ENCODE measurements at places on chromosomes 7 and 10. TPM values are rescaled to one million over a fixed set of nuclear protein-coding genes. Genes with fewer than 3 reads are reported as not detected.

The NKX2-3 gene
- polyA plus RNA-seq, result 1.2 TPM

The AGMO gene
- polyA plus RNA-seq, result 0.24 TPM

The ZNF853 gene
- 16.6 TPM for polyA plus RNA-seq

GRCh38 chr7:67753891-67754290, 757.3 kb downstream of the TYW1 start:
- DNase-seq, result no peak

DNA sequence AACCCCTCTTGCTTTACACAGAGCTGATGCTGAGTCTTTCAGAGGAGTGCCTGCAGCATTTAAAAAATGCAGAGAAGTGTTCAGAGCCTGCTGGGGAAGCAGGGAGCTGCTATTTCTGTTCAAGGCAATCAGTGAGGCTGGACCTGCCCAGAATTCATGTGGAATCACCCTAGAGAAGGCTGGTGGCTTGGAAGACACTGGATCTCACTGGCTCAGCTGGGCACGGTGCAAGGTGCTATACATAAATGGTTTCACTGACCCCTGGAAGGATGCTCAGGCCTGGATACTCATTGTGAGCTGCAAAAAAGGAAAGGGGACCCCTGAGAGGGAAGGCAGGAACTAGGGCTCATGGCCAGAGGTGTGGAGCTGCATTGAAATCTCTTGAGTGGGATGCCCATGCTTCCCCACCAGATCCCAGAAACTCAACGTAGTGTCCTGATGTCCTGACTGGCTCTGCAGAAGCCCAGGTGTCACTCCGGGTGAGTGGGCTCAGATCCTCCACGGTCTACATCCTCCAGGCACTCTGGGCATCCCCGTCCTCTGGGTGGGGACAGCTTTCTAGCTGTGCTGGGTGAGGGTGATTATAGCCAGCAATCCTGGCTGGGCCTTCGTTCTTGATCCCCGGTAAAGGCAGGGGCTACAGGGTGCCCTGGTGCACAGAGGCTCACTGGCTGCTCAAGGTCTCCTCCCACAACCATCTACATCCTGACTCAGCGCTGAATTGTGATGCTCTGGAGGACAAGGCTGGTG, 77.2 kb upstream of the TNS3 start:
- no peak for DNase-seq

The OPN4 gene
- 1.9 TPM for polyA plus RNA-seq

The ZNF746 gene
- 9.7 TPM for polyA plus RNA-seq

- no peak for DNase-seq
Measured at GRCh38 chr10:132748545-132749370, 37.2 kb downstream of the NKX6-2 start.

The CAV2 gene
- 35.8 TPM for polyA plus RNA-seq

The CNNM1 gene
- polyA plus RNA-seq, result 0.03 TPM

DNA sequence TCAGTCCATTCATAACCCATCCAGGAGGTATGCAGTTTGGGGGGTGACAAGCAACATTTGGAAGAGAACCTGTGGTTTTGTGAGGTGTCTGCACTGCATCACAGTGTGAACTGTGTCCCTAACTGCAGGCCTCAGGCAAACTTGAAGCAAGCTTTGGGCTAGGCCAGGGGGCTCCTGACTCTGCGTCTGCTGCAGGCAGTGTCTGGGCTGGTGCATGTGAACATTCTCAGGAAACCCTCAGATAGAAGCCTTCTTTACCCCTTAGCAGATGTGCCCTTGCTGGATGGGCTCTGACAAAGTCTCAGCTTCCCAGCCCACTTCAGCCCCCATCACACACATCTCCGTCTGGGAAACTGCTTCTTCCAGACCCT, 61.0 kb downstream of the VIPR2 start:
- no peak for DNase-seq

GRCh38 chr10:88541116-88541626, 41.9 kb downstream of the RNLS start:
- DNase-seq, result no peak

GRCh38 chr7:44236333-44236728, 35.6 kb downstream of the YKT6 start:
- DNase-seq, result no peak

- DNase-seq, result peak; percentile 13
Measured at GRCh38 chr7:80018941-80019808, 115.5 kb upstream of the GNAI1 start.

The MYH16 gene
- 0.18 TPM for polyA plus RNA-seq

DNA sequence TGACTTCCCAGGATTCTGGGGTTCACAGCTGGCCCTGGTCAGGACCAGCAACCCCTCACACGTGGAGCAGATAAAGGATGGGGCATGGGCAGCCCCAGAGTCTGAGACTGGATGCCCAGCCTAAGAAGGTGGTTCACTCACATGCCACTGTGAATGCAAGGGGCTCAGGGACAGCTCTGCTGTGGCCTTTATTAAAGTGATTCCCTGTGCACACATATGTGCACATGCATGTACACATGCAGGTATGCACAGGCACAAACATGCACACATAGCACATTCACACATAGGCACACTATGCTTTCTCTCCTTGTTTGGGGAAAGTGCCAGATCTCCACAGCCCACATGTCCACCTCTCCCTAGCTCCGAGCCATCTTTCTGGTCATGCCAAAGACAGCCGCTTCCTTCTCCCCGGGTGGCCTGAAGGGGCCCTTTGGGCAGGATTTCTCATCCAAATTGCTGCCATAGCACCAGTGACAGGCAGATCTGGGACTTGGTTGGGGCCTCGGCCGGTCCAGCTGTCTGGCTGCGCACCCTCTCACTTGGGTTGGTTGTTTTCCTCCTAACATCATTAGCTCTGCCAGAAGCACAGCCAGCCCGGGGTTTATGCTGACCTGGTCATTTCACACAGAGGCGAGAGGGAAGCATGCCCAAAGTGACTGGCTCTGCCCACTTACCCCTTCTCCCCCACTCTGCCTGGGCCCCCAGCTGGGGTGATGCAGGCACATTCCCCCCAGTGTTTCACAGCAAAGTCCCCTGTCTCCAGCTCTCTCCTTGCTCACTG, 1.4 kb downstream of the GCK start:
- no peak for DNase-seq

The PAPOLB gene
- polyA plus RNA-seq, result 0.05 TPM

The COL28A1 gene
- 1.1 TPM for polyA plus RNA-seq

The LRRN3 gene
- polyA plus RNA-seq, result 7.0 TPM

DNA sequence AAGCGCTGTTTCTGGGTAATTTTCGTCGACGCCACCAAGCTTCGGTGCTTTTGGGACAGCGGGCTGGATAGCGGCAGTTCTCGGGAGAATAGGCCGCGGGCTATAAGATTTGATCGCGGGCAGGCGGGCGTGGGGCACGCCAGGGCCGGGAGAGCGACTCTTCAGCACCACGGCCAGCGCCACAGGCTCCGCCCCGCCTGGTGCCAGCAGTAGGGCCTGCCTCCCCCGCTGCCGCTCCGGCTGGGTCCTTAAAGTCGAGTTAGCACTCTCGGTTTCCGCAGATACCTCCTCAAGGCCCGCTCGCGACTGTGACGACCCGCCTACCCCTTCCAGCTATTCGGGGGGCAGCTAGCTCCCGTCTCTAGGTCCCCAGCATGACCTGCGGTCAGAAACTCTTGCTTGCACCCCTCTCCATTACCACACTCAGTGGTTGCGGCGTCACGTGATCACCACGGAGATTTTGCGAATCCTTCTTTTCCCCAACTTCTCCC, 9.4 kb downstream of the NXPH1 start:
- DNase-seq, result no peak

- no peak for DNase-seq
Measured at GRCh38 chr10:124550293-124551034, 88.8 kb downstream of the LHPP start.

DNA sequence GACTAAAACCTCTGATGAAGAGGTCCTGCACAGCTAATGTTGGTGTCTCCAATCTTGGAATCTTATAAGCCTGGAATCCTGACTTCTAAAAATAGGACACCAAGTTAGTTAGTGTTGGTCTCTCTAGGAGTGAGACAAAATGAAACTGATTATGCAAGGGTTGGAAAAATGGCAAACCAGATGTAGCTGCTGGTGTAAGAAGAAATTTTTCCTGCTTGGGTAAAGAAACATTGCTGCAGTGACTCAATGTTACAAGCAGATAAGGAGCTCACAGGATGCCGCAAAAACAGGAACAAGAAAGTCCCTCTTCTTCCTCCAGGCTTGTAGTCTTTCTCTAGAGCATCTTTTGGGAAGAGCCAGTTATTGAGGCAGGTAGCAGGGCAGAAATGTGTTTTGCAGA, 449.0 kb downstream of the ETV1 start:
- DNase-seq, result no peak

DNA sequence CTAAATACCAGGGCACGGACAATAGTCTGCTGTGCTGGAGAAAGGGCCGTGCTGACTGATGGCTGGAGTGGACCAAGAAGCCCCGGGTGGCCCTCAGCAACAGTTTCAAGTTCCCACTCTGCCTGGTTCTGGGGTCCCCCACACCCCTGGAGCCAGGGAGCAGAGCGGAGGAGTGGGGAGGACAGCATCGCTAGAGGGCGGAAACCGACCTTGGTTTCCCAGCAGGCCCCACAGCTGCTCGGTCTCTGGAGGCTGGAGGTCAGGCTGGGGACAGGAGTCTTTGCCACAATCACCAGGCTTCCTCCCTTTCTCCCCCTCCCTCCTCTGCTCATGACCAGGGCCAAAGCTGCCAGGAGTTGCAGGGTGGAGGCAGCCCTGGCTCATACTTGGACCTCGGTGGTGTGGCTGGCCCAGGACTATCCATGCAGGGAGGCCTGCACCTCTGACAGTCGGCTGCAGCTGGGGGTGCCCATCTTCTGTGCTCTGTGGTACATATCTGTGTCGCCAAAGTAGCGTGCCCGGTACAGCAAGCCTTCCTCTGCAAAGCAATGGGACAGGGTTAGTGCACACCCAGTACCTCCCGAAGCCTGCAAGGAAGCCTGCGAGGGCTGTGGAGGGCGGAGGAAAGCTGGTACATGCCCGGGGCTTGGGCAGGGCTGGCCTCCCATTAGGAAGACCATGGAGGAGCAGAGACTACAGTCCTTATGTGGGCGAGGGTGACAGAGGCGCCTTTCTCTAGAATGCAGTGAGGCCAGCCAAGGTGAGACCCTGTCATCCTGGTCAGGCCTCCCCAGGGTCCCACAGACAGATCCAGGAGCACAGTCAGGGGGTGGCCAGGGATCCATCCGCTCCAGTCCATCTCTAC, 19.1 kb downstream of the DNAJB12 start:
- no peak for DNase-seq

DNA sequence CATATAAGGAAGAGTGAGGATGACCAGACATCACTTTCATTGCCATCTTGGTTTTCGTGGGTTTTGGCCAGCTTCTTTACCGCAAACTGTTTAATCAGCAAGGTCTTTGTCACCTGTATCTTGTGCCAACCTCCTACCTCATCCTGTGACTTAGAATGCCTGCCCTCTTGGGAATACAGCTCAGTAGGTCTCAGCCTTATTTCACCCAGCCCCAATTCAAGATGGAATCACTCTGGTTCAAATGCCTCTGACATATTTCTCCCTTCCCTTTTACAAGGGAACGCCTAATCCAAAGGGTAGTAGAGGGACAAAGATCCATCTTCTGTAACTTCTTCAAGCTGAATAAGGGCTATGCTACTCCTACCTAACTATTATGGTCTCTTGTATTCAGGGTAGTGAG, 4.7 kb upstream of the ERCC6 start:
- no peak for DNase-seq

DNA sequence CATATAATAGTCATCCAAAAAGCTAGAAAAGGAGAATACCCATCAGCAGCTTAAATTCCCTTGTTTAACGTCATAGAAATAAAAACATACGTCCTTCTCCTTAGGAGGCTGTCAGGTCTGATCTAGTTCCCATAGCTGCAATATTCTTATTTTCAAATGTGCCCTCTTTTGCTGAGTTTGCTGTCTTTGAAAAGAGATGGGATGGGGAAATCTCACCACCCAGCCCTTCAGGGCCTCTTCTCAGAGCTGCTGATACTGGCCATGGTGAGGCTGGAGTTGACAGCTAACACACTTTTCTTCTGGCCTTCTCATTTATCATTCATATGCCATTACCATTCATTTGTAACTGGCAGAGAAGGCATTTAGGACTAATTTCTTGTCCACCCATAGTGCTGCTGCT, 5.1 kb upstream of the PCGF5 start:
- DNase-seq, result no peak

The GHRHR gene
- 0.54 TPM for polyA plus RNA-seq

GRCh38 chr7:100370303-100370702, 3.0 kb upstream of the PILRA start:
- no peak for DNase-seq

- DNase-seq, result no peak
Measured at GRCh38 chr7:154777908-154778307, 225.0 kb downstream of the PAXIP1 start.

The CTAGE8 gene
- 0.75 TPM for polyA plus RNA-seq

DNA sequence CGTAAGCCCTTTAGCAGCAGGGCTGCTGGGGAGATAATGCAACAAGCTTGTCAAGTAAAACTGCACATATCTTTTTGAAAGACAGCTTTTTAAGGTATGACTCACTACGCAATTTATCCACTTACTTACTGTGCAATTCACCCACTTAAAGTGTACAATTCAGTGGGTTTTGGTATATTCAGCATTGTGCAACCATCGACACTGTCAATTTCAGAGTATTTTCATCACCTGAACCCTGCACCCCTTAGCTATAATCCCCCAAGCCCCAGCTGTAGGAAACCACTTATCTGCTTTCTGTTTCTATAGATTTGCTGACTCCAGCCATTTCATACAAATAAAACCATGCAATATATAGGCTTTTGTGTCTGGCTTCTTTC, 168.0 kb downstream of the PTPN20 start:
- no peak for DNase-seq

DNA sequence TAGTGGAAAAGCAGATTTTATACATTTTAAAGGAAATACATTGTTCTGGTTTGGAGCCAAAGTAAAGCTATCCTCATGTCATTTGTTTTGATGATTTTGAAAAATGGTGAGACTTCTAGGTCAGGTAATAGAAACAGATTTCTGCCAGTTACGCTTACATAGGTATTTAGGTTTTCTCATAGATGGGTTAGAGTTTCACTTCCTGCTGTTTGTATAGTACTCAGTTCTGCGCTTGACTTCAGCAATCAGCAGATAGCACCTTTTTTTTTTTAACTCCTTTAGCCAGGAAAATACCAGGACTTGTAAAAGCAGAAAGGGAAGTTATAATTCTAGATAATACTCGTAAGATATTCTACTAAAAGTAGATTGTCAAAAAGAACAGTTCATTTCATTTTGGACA, 209.8 kb upstream of the POM121L12 start:
- no peak for DNase-seq

The AKR1C4 gene
- polyA plus RNA-seq, result not detected

DNA sequence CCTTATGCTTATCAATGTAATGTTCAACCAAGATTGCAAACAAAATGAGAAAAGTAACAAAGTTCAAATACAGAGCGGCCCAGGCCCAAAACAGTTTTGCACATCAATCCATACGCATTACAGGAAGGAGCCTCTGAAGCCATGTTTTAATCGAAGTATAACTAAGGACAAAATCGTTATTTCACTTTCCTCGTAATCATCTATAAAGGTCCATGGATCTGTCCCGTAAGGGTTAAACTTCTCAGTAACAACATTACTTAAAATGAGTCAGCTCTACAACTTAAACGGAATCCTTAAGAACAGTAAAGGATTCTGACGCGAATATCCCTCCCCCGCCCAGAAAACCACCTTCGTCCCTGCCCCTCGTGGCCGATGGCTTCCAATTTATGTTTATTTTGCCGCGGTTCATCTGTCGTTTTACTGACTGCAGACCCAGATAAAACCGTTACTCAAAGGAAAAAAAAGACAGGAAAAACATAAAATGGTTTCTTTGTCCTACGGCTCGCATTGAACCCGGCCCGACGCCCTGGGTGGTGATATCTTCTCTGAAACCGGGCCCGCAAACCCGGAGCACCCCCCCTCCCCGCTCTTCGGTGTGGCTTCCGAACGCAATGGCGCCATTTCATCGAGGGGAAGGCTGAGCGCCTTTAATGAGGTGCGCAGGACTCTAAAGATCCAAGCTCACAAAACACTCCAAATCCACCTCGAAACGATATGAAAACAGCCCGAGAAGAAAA, 1.1 kb downstream of the HNRNPA2B1 start:
- DNase-seq, result no peak
